ENCODE measurements at places on chromosomes 7 and 10.

DNA sequence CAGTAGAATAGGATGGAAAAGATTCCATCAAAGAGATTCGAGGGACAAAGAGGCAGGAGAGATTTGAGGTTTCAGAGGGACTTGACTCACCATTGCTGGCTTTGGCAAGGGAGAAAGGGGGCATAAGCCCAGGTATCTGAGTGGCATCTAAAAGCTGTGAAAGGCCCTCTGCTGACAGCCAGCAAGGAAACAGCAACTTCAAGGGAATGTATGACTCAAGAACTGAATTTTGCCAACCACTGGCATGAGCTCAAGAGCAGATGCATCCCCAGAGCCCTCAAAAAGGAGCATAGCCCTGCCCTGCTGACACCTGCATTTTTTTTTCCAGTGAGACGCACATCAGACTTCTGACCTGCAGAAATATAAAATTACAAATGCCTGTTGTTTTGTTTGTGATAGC is 19.6 kb upstream of the ADAM12 start:
- peak; percentile 20 for DNase-seq

DNA sequence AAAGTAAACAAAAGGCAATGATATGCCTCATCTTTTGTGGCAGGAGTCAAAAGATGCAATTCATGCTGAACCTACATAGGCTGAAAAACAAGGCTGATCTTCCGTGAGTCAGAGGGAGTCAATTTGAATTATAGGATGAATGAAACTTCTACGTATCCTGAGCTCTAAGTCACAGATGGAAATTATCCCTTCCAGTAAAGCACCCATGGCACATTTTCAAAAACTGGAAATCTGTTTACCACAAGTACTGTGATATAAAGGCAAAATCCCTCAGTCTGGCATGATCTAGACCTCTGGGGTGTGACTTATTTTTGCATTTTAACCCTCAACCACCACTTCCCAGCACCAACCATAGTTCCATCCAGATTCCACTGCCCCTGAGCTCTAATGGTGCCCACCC is 69.6 kb downstream of the NRG3 start:
- no peak for DNase-seq

GRCh38 chr10:62769574-62770242 is 34.8 kb upstream of the ADO start:
- DNase-seq, result no peak

DNA sequence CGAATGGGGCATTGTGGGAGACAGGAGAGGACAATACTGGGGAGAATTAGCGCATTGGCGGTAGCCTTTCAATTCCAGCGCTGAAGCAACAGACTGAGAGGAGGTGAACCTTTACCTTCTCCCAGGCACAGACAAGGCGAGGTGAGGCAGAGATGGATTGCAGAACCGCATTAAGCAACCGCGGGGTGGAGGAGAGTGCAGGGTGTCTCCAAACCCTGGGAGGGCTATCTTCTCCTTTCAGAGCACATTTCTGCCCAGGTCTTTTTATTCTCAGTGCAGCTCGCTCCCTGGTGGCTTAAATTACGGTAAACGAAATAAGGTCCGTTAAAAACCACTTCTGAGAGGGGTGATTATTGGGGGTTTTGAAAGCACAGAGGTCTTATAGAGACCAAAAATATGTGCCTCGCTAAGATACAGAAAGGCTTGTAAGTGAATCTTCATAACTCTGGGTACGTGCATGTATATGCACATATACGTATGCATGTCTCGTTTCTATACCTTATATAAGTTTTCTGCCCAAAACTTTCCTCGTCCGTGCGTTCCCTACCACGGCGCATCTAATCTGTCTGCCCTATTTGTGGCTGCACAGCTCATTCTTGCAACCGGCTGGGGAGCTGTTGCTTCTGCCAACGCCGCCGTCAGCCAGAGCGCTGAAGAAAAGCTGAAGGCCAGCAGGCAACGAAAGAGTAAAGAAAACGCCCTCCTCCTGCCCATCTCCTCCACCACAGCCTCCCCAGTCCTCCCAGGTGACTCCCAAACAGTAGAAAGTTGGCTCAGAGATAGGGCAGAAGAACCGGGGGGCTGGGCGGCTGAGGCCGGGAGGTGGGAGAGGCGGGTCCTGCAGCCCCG is 895 bp upstream of the ZNF804B start:
- DNase-seq, result no peak

- no peak for DNase-seq
These were observed 6.2 kb downstream of the CFAP58 start for GRCh38 chr10:104359811-104360210.

GRCh38 chr10:32139223-32140073 is 83.2 kb upstream of the KIF5B start:
- peak; percentile 77 for DNase-seq

- DNase-seq, result no peak
These were observed 2.1 kb upstream of the PBLD start for GRCh38 chr10:68334672-68335467.

- no peak for DNase-seq
These were observed 8.6 kb upstream of the WBP1L start for GRCh38 chr10:102735065-102735562.

DNA sequence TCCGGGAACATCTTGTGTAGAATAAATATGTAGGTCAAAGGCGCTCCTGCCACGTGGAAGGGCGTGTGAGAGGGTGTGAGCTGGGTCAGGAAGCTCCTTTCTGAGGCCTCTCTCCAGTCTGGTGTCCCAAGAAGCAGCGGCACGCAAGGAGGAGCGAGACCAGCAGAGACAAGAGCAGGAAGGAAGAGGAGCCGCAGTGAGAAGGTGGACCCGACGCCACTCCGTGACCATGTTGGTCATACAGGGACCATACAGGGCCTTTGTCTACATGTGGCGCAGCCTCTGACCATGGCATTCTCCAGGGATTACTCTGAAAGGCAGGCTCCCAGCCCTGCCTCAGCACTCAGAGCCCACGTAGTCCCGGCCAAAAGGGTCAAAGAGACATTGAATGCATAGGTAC is 26.2 kb upstream of the EN2 start:
- DNase-seq, result no peak

GRCh38 chr7:106285855-106286492 is 1.2 kb upstream of the NAMPT start:
- peak; percentile 10 for DNase-seq

DNA sequence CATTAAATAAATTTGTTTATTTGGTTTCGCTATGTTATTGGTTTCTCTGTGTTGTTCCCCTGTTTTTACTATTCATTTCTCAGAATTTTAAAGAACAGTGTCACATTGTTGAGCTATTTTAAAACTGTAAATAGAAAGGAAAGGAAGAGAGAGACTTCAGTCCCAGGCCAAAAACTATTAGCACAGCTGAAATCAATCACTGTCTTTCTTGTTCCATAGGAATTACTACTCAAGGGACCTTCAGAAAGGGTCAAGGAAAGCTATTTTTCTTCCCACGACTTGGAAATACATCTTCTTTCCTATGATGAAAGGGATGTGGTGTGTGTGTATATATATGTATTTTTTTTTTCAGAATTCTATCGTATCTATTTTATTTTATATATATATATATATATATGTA is 29.0 kb upstream of the GNAT3 start:
- DNase-seq, result no peak

GRCh38 chr7:101746314-101746713 is 71.1 kb upstream of the CUX1 start:
- DNase-seq, result no peak

- no peak for DNase-seq
These were observed 148.2 kb upstream of the ETV1 start for GRCh38 chr7:14137676-14138075.

GRCh38 chr7:108836256-108836655 is 266.6 kb downstream of the DNAJB9 start:
- DNase-seq, result no peak

DNA sequence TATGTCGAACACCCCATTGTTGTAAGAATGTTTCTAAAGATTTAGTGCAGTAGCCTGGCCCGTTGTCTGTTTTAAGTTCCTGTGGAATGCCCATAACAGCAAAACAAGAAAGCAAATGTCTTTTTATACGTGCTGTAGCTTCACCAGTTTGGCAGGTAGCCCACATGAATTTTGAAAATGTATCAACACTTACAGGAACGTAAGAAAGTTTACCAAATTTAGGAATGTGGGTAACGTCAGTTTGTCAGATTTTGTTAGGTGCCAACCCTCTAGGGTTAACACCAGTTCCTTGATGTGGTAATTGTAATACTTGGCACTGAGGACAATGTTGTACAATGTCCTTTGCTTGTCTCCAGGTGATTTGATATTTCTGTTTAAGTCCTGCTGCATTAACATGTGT is 3.2 kb upstream of the GIMAP4 start:
- no peak for DNase-seq

DNA sequence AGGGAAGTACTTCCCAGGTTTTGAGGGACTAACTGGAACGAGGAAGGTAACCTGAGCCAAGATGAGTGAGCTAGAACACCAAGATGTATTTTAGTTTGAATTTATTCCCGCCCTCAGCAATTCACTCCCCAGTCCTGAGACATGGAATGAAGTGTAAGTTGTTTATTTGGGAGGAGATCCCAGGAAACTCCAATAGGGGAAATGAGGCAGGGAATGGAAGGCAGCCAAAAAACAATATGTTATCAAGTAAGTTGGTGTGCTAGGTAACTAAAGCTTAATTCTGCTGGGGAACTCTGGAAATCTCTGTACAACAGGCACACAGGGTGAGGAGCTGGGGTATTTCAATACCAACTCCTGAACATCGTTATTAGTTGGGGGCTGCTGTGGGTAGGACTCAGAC is 189.7 kb upstream of the HDAC9 start:
- DNase-seq, result no peak

GRCh38 chr10:124267231-124267885 is 151.4 kb downstream of the OAT start:
- DNase-seq, result no peak

DNA sequence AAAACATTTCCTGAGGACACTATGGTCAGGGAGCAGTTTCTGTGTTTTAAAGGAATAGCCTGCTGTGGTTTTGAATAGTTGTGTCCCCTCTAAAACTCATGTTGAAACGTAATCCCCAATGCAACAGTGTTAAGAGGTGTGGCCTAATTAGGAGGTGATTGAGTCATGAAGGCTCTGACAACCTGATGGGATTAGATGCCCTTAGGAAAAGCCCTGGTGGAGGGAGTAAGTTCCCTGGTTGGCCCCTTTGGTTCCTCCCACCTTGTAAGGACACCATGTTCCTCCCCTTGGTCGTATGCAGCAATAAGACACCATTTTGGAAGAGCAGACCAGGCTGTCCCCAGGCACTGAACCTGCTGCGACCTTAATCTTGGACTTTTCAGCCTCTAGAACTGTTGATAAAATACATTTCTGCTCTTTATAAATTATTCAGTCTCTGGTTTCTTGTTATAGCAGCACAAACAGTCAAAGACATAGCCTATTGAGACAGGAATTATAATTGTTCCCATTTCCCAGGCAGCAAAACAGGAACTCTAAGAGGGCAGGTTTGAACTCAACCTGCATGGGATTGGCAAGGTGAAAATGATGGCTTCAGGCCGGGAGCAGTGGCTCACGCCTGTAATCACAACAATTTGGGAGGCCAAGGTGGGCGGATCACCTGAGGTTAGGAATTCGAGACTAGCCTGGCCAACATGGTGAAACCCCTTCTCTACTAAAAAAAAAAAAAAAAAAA is 20.5 kb upstream of the TNS3 start:
- DNase-seq, result no peak

- no peak for DNase-seq
These were observed 448.4 kb upstream of the COBL start for GRCh38 chr7:51764976-51765375.

DNA sequence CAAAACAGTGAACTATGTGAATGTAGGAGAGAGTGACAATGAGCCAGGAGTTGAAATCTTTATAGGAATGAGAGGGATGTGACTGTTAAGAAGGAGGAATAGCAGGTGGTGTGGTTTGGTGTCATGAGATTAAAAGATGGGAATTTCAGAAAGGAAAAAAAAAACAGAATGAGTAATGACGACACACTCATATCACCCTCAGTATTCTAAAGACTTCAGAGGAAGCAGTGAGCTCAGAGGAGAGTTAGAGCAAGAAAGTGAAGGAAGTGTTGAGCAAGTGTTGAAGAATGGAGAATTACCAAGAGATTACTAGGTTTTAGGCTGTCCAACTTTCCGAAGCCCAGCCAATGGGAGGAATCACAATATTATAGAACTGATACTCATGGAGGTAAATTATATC is 220.5 kb upstream of the HGF start:
- DNase-seq, result peak; percentile 44

GRCh38 chr7:70647801-70648498 is 484.0 kb upstream of the GALNT17 start:
- no peak for DNase-seq

- no peak for DNase-seq
These were observed 132.2 kb upstream of the PLXNA4 start for GRCh38 chr7:132708470-132708869.

- DNase-seq, result no peak
These were observed 440.5 kb downstream of the SEMA3D start for GRCh38 chr7:84746353-84746752.

DNA sequence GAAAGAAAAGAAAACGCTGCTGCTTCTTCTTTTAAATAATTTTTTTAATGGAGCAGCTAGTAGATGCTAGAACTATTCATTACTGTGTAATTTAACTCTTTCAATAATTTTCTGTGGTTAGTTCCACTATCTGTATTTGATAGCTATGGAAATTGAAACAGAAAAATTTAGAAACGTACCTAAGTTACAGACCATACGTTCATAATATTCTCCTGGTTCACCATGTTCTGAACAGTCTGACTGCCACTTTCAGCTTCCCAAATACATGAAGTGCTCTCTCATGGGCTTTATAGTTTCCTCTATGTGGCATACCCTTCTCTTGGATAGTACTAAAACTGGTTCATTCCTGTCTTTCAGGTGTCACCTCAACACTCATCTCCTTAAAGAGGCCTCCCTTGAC is 508.0 kb downstream of the MDFIC start:
- DNase-seq, result no peak

- DNase-seq, result no peak
These were observed 109.8 kb downstream of the HPSE2 start for GRCh38 chr10:99125879-99126278.

- no peak for DNase-seq
These were observed 127.2 kb downstream of the SH3PXD2A start for GRCh38 chr10:103727991-103728689.

DNA sequence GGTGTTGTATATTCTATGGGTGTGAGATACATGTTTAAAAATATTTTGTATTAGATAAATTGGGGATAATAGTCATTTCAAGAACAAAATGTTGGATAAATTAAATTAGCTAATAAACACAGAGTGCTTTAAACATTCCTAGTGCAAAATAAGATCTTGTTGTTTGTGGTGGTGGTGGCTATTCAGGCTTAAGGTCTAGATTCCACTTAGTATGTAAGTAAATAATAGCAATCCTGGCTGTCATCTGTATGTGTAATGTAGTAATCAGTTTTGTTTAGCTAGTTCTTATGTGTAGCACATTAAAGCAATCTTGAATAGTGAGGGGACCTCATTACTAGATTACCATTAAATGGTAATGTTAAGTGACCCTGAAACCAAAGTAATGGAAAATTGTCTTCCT is 48.7 kb downstream of the KAT6B start:
- DNase-seq, result no peak

DNA sequence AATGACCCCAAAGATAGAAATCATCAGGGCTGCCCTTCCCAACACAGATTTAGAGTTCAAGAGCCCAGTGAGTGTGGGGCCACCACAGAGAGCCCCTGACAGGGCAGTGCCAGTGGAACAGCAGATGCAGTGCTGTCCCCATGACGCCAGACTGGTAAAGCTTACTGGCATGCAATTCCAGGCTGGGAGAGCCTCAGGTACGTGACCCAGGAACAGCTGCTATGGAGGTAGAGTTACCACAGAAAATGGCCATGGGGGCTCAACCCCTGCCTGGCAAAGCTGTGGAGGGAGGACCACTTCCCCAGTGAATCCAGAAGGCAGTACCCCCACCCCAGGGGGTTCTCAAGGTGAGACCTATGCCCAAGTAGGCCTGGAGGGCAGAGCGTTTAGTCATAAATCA is 228.5 kb downstream of the POLR1F start:
- no peak for DNase-seq
